ENCODE measurements at places on chromosomes 3 and 15.

DNA sequence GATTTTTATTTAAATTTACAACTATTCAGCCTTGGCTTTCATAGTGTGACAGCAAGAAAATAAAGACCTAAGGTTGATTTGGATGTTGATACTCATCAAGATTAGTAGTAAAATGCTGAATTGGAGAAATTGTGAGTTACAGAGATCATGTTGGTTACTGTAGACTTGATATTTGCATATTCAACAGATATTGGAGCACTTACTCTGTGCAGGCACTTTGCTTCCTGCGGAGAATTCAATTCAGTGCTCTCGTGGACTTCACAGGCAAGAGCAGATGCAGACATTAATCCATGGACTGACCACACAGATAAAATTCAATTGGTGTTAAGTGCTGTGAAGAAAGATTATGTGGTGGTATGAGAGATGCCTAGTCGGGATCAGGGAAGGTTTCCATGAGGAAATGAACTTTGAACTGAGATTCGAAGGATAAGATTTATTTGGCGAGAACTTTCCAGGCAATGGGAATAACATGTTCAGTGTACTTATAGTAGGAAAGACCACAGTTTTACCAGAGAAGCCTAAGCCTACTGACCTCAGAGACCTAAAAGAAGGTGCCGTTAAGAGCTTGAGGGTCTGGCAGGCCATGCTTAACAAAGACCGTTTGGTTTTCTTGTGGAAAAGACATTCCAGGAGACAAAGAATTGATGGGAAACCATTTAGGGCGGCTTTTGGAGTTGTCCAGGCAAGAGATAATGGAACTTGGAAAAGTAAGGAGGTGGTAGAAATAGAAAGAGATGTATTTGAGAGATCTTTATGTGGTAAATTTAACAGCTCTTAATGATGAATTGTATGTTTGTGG, 4.3 kb downstream of the SELENOT start:
- DNase-seq, result no peak

DNA sequence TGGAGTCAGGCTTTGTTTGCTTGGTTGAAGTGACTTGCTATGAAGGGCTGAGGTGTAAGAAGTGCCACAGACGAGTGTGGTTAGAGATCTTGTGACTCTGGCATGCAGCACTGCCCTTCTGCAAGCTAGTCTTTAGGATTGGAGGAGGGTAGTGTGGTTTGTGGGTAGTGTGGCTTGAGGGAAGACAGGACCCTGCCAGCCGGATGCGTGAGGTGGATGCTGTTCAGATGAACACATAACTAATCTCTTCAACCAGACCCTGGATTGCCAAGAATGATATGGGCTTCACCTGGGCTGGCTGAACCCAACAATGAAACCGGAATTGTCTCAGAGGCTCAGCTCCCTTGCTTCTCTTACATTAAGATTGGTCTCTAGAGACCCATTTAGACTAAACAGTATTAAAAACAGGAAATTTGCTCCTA, 32.7 kb downstream of the STARD9 start:
- DNase-seq, result peak; percentile 34

DNA sequence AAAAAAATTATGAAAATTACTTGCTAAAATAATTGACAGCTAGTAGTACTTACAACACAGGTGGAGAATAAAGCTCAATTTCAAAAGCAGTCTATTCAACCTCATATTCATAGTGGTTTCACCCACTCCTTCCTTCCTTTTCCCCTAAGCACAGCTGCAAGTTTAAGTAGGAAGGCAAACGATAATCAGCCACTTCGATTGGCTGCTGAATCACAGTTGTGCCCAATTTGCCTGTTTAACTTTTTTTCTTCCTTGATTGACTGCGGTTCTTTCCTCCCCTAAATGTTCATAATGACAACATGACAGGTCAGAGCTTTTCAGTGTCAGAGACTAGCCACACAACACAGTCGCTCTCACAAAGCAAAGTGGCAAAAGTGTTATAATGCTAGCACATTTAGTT, 468.0 kb upstream of the GBE1 start:
- no peak for DNase-seq

GRCh38 chr15:51260202-51260601, 78.2 kb downstream of the CYP19A1 start:
- no peak for DNase-seq

DNA sequence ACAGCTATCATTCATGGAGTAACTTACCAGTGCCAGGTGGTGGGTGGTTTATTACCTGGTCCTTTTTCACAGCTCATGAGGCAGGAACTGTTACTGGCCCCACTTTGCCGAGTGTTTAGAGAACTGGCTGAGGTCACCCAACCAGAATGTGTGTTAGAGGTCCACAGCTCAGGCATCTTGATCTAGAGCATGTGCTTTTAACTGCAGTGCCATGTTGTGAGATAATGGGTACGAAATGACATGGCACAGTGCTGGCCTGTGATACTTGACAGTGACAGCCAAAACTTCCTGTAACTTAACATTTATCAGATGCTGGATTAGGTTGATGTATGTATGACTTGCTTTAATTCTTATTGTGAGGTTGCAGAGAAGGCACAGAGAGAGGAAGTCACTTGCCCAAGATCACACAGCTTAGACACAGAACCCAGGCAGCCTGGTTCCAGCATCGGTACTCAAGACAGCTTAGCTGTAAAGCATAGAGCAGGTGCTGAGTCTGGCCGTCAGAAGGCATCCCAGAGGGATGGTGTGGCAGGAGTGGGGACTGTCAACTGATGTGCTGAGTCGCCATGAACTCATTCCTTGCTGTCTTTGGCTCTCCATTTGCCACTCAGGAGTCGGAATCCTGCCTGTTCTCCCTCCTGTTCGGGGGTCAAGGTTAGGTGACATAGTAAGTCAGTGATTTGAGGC, 9.6 kb downstream of the MCM2 start:
- no peak for DNase-seq

GRCh38 chr15:50653156-50653743, 33.3 kb downstream of the TRPM7 start:
- no peak for DNase-seq

- DNase-seq, result no peak
Measured at GRCh38 chr3:48157950-48158376, 30.3 kb downstream of the CDC25A start.

- DNase-seq, result no peak
Measured at GRCh38 chr3:121809249-121809648, 25.6 kb downstream of the IQCB1 start.

- DNase-seq, result no peak
Measured at GRCh38 chr3:32870373-32871095, 52.7 kb downstream of the TRIM71 start.

DNA sequence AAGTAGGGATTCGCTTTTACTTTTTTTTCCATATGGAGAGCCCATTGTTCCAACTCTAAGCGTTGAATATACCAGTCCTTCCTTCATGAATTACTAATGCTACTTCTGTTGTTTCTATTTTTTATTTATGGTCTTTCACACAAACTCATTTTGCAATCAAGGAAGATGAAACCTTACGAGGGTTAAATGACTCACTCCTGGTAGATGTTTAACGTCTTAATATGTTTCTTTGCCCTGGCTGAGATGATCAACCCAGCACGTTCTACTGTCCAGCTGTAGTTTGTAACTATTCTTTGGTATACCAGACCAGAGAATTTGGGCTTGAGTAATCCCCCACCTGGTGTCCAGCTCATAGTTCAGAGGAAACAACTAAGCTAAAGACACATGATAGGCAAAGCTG, 23.1 kb downstream of the CDCP1 start:
- no peak for DNase-seq

- no peak for DNase-seq
Measured at GRCh38 chr15:25796395-25796794, 66.7 kb downstream of the ATP10A start.

DNA sequence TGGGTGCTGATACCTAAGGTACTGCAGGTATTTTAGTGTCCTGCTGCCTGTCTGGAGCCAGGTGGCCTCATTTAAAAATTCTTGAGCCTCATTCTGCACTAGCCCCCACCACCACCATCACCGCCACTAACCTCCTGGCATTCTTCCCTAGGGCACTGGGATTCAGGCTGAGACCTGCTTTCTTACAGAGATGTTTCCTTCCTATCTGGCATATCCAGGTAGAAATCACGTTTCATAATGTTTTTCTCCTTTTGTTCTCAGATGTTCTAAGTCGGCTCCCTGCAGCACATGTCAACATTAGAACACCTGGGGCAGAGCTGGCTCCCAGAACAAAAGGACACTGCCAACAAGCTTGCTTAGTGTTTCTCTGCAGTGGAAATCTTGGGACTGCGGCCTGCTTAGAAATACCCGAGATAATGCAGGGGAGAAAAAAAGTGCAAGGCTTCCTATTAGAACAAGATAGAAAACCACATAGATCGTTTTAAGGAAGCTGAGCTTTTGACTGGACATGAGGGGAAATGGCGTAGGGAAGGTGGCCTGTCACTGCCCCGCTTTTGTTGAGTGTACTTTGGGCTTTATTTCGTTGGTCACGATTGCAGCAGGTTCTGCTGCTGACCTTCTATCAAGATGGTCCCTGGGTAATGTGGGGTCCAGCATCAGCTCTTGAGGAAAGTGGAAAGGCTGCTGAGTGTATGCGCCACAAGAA, 59.6 kb upstream of the PPARG start:
- DNase-seq, result no peak

DNA sequence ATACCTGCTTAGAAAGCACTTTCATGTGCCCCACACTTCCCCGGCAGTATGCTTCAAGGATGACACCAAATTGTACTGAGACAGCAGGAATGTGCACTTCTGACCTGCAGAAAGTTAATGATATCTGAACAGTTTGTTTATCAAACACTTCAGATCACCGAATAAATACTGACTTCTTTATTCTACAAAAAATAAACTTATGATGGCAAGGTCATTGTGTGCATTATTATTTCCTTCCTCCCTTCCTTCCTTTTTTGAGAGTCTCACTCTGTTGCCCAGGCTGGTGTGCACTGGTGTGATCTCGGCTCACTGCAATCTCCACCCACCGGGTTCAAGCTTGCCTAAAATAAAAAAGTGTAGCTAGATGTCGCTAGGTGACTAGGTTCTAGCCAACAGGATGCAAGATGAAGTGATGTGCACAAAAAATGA, 80.3 kb downstream of the FAIM start:
- DNase-seq, result no peak

DNA sequence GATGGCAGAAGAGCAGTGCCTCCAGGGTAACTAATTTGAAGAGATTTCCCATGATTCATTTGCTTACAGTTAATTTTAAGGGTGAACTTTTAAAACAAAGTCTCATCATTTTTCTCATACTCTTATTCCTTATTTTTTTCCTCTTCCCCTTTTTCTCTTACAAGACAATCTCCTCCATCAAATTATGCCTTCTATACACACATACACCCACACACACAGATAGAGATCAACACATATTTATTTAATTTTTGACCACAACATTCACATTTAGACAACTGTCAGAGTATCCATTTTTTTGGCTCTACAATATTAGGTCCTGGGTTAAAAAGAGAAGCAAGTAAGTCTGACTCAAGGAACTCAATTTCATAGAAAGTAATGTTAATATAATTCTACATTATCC, 37.6 kb downstream of the AAGAB start:
- DNase-seq, result no peak

DNA sequence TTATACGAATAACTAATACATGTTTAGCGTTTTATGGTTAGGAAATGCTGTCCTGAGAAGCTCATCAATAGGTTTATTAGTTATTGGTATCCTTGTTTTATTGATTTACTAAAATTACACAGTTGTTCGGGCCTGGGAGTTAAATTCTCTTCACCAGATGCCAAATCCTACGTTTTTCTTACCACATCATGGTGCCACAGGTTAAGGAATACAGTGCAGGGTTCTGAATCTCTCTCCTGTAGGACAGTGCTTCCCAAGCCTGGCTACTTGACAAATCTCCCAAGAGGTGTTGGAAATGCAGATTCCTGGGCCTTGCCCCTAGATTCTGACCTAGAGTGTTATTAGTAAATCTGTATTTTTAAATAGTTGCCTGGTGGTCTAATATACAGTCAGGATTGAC, 273.4 kb upstream of the LRRFIP2 start:
- no peak for DNase-seq

- no peak for DNase-seq
Measured at GRCh38 chr3:55416331-55416821, 70.7 kb downstream of the WNT5A start.
